ENCODE measurements at places on chromosomes 6 and 20.

DNA sequence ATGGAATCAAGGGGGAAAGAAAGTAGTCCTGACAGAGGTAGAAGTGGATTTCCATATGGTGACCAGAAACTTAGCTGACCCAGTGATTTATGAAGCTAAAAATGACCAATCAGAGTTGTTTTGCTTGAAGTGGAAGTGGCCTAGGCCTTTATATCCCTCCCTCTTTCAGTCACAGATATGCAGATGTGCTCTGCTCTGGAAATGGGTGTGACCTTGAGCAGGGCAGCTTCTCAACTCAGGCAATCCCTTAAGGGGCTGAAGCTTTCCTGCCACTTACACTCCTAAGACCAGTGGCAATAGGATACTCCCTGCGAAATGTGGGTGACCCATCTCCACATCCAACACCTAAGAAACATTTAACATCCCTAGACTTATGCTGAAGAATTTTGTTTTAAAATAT is 256.6 kb downstream of the EYS start:
- DNase-seq, result no peak

DNA sequence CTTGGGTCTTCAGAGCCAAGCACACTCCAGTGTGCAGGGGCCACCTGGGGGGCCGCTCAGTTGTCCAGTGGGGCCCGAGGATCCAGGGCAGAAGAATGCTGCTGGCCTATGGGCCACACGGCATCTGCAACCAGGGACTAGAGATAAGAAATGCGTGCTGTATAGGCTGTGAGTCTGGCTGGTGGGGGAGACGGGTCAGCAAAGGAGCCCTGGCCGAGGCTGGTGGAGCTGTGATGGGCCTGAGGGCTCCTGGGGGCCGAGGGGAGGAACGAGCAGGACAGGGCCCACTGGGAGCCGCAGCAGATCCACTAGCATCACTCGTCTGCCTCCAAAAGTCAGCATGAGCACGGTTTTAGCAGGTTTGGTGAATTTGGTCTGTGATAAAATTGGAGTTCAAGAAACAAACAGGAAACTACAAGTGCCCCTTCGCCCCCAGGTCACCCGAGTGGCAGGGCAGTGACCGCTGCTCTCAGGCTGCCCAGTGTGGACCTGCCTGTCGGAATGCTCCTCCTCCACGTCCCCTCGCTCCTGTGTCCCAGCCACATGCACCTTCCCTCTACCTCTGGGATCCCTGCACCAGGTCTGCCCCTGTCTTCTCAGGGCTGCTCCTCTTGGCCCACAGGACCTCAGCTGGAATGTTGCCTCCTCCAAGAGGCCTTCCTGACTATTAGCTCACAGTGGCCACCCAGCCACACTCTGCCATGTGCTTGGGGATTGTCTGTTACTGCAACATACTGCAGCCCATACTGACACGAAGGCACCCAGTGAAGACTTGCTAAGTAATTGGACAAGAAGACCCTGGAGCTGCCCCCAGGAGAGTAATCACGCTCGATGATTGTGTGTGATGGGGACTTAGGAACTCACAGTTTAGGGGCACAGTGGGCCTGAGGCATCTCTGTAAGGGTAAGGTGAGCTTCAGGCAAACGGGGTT is 10.9 kb downstream of the ACSS1 start:
- no peak for DNase-seq

DNA sequence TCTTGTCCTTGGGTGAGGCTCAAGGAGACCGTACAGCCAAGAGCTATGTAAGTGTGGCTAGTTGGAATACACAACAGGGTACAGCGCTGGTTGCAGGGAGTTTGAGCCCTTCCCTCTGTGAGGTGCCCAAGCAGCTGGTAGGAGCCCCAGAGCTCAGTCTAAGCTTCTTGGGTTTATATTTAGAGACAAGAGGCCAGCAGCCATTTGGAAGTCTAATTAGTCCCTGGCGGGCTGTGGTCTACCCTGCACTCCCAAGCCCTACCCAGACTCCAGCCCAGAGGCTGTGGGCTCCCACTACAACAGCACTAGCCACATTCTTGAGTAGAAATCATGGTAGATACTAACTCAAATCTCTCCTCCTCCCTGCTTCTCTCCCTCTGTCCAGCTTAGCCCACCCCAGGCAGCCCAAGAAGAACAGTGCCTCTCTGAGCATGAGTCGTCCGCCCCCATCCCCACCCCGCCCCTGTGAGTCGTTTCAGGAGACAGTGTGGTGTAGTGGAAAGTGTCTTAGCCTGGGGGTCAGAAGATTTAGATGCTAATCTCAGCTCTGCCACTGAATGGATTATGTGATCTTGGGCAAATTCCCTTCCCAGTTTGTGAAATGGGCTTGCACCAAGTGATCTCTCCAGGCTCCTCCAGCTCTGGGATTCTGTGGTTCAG is 37.8 kb downstream of the EIF2S2 start:
- DNase-seq, result no peak

GRCh38 chr20:57514273-57514751 is 10.6 kb downstream of the CTCFL start:
- DNase-seq, result no peak

GRCh38 chr6:42783177-42783875 is 1.5 kb downstream of the BICRAL start:
- DNase-seq, result peak; percentile 48

GRCh38 chr20:42706759-42707158 is 482.9 kb downstream of the PTPRT start:
- no peak for DNase-seq

- no peak for DNase-seq
Observed at GRCh38 chr6:10276106-10276505, 138.8 kb downstream of the TFAP2A start.

DNA sequence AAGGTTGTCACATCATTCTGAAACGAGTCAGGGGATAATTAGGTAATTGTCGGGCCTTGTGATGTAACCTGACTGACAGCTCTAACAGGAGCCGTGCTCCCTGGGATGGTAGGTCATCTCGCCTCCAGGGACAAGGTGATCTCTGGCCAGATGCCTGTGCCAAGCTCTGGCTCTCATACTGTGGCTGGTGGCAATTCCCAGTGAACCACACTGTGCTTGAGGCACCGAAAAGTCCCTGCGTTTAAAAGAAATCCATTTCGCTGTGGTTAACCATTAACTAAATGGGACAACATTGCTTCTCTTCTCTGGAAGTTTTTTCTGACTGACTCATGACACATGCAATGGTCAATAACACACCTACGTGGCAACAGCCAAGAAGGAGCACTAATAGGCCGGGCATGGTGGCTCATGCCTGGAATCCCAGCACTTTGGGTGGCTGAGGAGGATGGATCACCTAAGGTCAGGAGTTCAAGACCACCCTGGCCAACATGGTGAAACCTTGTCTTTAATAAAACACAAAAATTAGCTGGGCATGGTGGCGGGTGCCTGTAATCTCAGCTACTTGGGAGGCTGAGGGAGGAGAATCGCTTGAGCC is 669.2 kb downstream of the PRKN start:
- no peak for DNase-seq

- no peak for DNase-seq
Observed at GRCh38 chr20:63079971-63080370, 73.2 kb upstream of the BHLHE23 start.

GRCh38 chr6:26264547-26264946 is 100.5 kb upstream of the BTN3A2 start:
- DNase-seq, result no peak

- no peak for DNase-seq
Observed at GRCh38 chr6:7159790-7160525, 52.2 kb downstream of the RREB1 start.

- no peak for DNase-seq
Observed at GRCh38 chr20:47540443-47541354, 39.0 kb downstream of the NCOA3 start.

DNA sequence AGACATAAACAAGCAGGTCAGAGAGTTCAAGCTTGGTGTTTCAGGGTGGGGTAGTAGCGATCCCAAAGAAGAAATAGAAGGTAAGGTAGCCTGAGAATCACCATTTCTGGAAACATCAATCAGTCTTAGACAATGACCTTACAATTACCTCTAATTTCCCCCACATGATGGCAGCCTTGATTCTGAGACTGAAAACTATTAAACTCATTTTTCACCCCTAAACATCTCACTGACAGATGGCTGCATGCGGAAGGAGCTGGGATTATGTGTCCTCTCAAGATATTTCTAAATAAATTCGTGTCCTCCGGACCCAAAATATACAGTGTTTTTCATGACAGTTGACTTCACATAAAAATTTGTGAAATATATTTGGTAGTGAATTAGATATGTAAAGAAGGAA is 61.0 kb downstream of the KIF6 start:
- no peak for DNase-seq

DNA sequence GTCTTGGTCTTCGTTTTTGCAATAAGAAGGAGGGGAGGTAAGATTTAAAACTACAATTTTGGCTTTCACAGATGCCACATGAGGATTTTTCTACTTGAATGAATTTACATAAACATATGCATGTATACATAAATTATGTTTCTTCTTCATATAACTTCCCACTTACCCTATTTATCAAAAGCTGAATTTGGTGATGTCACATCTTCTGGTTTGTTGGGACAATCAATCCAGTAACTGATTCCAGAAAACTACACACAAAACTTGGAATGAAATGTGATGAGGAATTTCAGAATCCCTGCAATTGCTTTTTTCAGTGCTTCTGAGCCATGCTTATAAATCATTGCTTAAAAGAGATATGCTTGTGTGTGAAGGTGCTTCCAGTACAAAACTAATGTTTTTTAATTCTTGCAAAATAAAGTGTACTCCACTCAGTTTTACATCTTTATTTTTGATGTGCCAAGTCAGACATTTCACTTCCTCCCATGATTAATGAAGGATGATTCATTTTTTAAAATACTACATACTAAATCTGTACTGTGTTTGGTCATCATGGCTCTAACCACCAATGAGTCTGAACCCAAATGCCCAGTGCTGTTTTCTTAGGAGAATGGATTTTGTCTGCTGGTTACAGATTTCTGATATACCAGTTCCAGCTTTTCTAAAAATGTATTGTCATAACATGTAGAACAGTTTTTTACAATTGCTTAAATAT is 32.1 kb upstream of the RIN2 start:
- DNase-seq, result no peak

- DNase-seq, result no peak
Observed at GRCh38 chr20:2353231-2353630, 27.5 kb upstream of the TGM6 start.

GRCh38 chr6:56043761-56044160 is 168.4 kb upstream of the BMP5 start:
- no peak for DNase-seq

DNA sequence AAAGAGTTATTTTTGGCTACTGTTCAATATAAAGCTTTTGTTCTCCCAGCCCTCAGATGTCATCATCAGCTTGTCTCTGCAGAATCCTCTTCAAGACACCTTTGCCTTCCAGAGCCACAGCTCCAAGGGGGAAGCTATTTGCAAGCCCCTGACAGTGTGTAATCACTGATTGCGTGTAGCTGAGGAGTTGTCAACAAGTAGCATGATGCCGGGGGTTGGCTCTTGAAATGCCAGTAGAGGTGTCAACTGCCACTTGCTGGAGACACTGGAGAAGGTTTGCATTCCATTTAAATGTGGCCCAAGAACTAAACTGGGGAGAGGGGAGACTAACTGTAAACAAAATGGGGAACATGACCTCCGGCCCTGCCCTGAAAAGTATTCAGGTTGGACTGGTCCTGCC is 44.3 kb upstream of the PDYN start:
- no peak for DNase-seq

- DNase-seq, result no peak
Observed at GRCh38 chr6:39493174-39493573, 170.7 kb upstream of the KCNK16 start.

DNA sequence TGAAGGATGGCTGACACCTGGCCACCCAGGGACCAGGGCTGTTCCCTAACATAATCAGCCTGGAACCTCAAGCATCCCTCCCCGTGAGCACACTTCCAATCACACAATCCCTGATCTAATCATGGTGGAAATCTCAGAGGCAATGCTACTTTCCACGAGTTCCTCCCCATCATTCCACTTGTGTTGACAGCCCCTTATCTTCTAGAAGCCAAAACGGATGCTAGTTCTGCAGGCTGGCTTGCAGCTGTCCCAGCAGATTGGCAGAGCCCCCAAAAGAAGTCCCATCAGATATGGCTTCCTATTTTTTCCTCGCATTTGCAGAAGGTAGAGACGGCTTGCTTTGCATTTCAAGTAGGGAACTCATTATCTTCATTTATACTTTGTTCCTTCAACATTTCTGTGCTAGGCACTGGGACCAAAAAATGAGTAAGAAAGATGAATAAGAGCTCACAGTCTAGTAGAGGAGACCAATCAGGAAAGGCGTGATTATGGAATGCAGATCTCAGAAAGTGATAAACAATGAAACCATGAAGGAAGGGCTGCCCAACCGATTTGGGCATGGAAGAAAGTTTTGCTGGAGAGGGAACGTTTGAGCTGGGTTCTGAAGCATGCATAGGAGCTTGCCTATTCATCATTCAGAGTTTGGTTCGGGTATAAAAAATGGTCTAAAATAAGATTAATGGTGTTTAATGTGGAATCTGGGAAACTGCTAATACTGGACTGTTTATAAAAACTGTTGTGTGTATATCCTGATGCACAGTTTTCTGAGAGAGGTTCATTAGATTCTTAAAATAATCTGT is 44.6 kb upstream of the TBC1D7 start:
- DNase-seq, result no peak

- DNase-seq, result no peak
Observed at GRCh38 chr6:6635291-6635690, 46.8 kb downstream of the LY86 start.

DNA sequence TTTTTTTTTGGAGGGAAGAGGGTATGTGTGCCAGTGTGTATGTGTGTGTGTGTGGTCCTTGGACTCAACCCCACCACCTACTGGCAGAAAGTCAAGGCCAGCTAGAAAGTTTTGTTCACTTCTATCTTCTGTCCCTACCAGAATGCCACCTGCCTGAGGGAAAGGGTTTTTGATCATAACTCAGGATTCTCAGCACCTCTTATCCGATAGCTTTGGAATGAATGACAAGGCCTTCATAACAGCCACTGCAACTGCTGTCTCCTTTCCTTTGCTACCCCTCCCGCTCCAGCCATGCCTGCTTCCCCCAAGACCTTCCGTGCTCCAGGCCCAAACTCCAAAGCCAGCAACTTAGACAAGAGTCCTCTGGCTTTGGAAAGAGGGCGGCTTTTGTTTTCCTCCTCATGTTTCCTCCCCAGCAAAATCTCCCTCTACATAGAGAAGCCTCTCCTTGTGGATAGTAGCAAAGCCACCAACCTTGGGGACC is 18.7 kb downstream of the BTN3A1 start:
- DNase-seq, result no peak

- DNase-seq, result no peak
Observed at GRCh38 chr6:22829070-22829469, 259.7 kb downstream of the HDGFL1 start.

DNA sequence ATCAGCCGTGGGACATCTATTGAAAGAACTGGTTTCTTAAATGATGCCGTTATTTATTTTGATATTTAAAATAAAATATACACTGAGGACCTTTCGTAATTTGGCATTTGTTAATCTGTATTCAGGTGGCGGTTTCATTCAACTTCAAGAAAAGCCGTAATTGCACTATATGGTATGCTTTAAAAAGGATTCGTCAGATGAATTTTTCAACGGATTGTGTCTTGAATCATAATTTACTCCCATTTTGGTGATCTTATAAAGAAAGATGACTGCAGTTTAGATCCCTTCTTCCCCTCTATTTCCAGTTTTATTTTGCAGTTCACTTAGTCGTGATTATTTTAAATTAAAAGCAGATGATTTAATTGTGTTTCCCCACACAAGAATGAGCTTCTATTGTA is 761 bp downstream of the KLHL32 start:
- DNase-seq, result no peak

All from NCI-H1930 (cell line).